ENCODE measurements at places on chromosomes 5 and 9.

DNA sequence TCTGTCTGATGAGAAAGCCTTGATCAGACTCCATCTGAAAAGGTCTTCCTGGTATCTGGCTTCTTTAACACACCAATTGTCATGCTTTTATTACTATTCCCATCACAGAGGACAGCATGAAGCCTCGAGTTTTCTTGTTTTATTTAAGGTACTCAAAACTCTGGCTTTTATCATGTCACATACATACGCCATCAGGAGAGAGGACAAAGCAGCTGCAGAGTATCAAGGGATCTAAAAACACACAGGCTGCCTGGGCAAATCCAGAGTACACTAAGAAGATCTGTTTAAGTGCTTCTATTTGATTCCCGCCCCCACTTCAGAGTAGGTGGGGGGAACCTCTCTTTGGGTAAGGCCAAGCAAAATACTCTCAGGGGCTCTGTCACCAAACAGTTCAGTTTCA is 277.2 kb downstream of the SPOCK1 start:
- no peak for DNase-seq

GRCh38 chr5:44868541-44868940 is 59.8 kb downstream of the MRPS30 start:
- no peak for DNase-seq

DNA sequence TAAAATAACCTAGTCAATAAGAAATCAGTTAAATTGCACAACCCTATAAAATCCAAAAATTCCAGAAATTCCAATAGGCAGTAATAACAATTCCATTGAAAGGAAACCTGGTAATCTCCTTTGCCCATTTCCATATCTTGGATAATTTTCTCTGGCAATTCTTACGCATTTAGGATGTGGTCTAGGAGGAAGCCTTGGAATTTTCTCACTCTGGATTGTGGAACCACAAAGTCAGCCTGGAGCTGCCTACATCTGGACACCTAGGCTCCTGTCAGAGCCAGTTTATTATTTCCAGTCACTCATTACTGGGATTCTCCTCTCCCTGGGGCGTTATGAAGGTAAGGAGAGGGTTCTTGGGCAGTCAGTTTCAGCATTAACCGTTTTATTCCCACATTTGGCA is 40.3 kb upstream of the GNE start:
- DNase-seq, result no peak

DNA sequence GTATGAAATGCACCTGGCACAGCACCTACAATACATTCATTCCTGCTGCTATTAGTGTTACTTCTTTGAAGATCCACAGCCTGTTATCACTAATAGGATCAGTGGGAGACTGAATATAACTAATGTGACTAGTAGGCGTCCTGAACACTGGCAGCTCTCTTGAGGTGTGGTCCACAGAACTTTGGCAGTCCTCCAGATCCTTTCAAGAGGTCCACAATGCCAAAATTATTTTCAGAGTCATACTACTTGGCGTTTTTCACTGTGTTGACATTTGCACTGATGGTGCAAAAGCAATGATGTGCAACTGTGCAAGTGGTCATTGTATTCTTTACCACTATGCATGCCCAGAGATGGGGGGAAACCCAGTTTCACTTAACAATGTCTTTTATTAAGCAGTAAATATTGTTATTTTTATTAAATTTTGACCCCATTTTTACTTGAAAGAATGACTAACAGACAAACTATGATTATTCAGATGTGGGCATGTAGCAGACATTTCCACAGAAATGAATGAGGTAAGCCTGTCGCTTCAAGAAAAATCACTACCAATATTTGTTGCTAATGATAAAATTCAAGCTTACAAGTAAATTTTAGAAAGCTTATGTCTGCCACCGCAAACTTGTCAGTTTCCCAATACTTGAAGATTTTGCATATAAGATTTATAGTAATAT is 48.9 kb downstream of the ADRB2 start:
- no peak for DNase-seq

DNA sequence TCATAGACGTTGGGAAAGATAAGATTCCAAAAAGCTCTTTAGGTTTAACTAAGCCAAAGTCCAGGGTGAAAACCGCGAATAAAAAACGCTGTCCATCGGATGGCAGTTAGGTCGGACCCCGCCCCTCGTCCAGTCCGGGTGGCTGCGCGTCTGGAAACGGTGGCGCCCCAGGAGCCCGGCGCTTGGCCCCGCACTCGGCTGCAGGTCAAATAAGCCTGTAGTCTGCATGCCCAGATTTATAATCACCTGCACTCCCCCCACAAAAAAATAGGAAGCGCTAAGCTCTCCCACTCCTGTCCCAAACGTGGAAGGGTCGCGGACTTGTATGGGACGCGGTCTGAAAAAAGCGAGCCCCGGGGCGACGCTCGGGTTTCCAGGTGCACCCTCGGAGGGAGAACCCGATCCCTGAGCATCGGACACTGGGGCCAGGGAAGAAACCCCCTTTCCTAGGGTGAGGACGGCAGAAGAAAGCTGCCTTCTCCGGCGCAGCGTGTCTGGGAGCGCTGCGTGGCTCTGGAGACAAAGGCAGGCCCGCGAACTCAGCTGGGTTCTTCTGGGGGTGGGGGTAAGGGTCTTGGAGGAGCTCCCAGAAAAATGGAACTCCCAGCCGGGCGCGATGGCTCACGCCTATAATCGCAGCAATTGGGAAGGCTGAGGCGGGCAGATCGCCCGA is 923 bp upstream of the ZBTB5 start:
- no peak for DNase-seq

DNA sequence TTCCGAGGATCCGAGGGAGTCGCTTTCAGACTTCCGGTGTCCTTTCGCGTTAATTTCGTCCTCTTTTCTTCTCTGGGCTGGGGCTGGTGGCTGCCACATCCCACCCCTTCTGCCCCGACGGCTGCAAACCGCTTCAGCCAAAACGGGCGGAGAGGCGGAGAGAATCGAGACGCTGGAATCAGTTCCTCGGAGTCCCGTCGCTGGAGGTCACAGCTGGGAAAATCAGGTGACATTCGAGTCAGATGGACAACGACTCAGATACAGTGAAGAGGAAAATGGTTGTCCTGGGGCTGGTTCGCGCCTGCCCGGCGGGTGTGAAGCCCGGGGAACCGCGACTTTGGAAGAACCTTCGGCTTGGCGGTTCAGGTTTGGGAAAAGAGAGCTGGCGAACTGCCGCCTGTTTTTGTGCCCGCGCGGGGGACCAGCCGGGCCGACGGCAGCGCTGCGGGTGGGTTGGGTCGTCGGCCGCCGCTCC is 8.9 kb upstream of the NKX2-5 start:
- DNase-seq, result no peak

DNA sequence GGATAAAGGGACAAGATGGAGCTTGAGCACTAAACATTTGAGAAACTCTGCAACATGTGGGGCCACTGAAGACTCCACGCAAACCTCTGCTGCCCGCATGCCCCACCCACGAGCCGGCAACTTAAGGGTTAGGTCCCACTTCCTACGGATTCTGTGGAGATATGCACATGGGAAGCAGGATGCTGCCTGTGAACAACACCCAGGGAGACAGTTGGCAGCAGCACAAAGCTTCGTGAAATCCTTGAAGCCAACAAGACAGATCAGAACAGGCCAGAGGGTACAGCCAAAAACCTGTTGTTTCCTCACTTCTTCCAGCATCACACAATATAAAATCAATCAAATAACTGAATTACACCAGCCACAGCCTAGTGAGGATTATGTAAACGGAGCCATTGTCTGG is 270.4 kb downstream of the ENC1 start:
- no peak for DNase-seq

- DNase-seq, result no peak
Observed at GRCh38 chr9:28086881-28087280, 513.6 kb upstream of the C9orf72 start.

DNA sequence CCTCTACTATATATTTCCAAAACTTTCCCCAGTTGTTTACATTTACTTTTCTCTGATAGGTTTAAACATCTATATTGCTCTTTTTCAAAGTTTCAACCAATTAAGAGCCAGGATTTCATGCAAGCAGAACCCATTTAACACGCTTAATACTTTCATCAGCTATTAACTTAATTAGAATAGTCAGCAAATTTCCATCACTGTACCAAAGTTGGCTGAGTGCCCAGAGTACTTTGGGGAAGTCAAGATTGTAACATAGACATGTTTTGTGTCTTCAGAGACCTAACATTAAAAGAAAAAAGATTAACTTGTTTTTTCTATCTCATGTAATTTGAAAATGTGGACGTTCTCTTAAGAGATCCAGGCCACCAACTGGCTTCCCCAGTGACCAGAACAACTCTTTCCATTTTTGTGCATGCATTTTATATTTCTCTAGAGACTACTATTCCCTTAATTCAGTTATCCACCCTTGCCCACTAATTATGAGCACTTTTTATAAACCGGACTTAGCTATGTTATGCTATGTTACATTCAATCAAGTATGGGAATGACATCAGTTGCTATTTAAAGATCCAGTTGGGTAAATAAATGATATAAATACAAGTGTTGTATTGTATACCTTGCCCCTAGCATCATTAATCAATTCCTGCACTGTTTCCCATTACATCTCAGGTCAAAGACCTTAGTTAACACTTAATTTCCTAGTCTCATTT is 478.1 kb upstream of the NMUR2 start:
- DNase-seq, result no peak
